Activated naive CD8-positive, alpha-beta T cell treated with anti-CD3 and anti-CD28 coated beads, Interleukin-2, amount 10 ng/mL, durations not matched to agents 7 days and 5 days (primary cell): ENCODE measurements at places on chromosomes 3 and 15. TPM values are rescaled to one million over a fixed set of nuclear protein-coding genes. Genes with fewer than 3 reads are reported as not detected.

CACNA1D gene
- total RNA-seq = not detected

PTX3 gene
- total RNA-seq = 0.40 TPM

LDHAL6B gene
- not detected for total RNA-seq

TNNC1 gene
- total RNA-seq = 3.2 TPM

METTL6 gene
- total RNA-seq = 18.6 TPM

MAP3K13 gene
- total RNA-seq = 11.4 TPM

CHRNA3 gene
- total RNA-seq = not detected

NR1I2 gene
- 0.28 TPM for total RNA-seq
